ENCODE measurements at places on chromosomes 3 and 15.
A peak's percentile ranks its signal among the peaks of the same experiment; 100 is the strongest.

GRCh38 chr3:48409291-48410201 lies 20.3 kb downstream of the PLXNB1 start:
- no peak for DNase-seq

DNA sequence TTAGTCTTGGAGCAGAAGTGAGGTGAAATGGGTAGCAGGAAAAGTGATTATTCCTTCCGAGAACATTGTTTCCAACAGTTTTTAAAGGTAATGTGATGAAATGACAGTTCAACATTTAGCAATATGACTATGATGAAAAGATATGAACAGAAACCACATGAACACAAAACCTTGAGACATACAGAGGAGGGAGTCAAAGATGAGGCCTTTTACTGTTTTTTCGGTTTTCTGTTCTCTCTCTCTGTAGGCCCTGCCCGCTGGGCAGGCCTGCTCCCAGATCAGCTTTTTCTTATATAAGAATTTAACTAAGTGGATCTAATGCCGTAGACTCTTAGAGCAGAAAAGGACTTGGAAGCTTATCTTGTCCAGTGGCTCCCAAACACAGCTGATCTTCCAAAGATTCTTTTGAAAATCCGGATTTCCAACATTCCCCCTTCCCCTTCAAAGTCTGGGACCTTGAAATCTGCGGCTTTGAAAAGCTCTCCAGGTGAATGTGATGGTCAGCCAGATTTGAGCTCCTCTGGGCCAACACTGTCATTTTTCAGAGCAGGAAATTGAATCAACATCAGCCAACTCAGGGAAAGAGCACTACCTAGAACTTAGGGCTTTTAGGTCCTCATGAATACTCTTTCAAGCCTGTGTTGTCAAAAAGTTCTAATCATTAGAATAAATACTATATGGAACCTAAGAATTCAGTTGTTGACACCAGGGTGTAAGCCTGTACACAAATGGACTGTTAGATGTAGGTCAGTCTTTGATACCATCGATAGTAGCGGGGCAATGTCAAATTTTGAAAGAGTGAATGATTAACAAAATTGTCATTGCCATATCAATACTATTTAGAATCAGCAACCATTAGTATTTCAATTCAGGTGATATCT lies 372.7 kb downstream of the SHQ1 start:
- DNase-seq = no peak

GRCh38 chr3:100396967-100397366 lies 3.9 kb downstream of the TOMM70 start:
- DNase-seq = no peak

DNA sequence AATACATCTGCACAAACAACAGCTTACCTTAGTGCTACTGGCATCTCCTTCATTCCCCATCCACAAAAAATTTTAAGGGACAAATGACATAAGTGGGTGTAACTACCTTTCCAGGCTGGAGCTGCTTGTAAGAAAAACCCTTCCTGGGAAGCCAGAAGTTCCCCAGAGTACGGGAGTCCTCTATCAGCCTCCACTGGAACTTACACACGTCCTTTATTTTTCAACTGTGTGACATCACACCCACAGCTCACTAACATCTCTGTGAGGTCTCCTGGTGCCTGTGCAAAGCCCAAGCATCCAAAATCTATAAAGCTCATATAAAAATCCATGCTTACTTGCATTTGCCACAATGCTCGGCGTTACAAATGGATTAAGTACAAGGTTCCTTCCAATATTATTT lies 27.6 kb downstream of the LRIG1 start:
- DNase-seq = no peak

GRCh38 chr15:74240002-74240568 lies 4.0 kb downstream of the CCDC33 start:
- DNase-seq = peak; percentile 76

GRCh38 chr3:193086681-193087080 lies 154.3 kb upstream of the PLAAT1 start:
- DNase-seq = no peak

- no peak for DNase-seq
Measured at GRCh38 chr15:74336061-74337005, 31.1 kb downstream of the CYP11A1 start.

GRCh38 chr3:28039234-28039633 lies 202.2 kb upstream of the CMC1 start:
- DNase-seq = no peak

GRCh38 chr15:60110909-60111308 lies 106.8 kb downstream of the FOXB1 start:
- no peak for DNase-seq

DNA sequence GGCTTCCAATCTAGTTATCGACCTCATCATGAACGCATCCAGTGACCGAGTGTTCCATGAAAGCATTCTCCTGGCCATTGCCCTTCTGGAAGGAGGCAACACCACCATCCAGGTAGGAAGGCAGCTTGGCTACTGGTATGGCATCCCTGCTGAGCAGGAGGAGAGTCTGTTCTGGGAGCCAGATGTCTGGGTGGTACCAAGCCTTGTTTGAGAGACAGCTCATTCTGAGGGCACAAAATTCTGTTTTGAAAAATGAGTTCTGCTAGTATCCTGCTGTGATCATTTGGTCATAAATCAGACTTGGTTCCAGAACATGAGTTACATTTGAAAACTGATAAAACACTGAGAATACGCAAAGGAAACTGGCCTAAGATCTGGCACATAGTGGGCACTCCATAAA lies 242.1 kb downstream of the ITPR1 start:
- no peak for DNase-seq

DNA sequence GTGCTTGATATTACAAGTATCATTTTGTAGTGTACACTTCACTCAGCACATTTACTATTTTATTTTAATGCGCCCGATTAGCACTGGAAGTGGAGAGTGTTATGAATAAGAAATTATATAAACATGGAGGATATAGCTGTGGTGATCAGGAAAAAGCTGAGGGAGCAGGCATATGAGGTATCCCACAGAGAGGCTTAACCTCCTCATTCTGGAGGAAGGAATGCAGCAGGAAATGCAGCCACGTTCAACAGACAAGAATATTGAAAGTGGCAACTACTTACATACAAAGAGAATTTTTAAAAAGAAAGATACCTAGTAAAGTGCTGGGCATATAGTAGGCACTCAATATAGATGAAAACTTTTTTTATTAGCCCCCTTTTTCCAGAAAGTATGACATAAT lies 166.0 kb upstream of the SATB1 start:
- no peak for DNase-seq

- no peak for DNase-seq
Measured at GRCh38 chr3:127049393-127049792, 66.5 kb downstream of the PLXNA1 start.

GRCh38 chr15:60162968-60163355 lies 158.9 kb downstream of the FOXB1 start:
- no peak for DNase-seq

- DNase-seq = no peak
Measured at GRCh38 chr3:52415800-52416199, 29.1 kb downstream of the SEMA3G start.

- DNase-seq = no peak
Measured at GRCh38 chr3:71906976-71907375, 122.0 kb upstream of the PROK2 start.

GRCh38 chr3:79367803-79368202 lies 400.0 kb downstream of the ROBO1 start:
- no peak for DNase-seq

DNA sequence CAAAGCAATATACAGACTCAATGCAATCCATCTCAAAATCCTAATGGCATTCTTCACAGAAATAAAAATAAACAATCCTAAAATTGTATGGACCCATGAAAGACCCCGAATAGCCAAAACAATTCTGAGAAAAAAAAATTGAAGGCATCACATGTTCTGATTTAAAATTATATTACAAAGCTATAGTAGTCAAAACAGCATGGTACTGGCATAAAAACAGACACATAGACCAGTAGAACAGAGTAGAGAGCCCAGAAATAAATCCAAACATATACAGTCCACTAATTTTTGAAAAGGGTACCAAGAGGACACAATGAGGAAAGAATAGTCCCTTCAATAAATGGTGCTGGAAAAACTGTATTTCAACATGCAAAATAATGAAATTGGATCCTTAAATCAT lies 70.4 kb upstream of the THRB start:
- DNase-seq = no peak

DNA sequence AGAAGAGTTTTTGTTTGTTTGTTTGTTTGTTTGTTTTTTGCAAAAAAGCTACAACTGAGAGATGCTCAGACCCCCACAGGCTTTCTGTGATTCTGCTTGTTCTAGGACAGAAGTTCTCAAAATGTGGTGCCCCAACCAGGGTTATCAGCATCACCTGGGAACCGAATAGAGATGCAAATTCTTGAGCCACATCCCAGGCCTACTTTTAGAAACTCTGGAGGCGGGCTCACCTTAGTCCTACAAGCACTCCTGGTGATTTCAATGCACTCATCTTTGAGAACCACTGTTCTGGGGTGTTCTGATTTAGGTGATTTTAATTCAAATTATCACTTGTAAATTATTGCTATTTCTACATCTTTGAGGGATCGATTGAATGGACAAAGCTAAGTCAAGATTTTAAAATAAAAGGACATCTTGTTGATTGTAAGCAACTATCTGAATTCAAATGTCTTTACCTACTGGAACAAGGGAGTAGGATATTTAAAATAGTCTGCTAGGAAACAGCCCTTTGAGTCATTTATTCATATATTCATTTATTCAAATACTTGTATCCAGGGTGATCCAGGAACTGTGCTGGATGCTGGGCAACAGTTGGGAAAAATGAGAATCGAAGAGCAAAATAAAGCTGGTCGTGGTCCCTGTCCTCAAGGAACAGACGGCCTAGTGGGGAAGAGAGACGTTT lies 44.7 kb upstream of the CADPS start:
- DNase-seq = no peak

DNA sequence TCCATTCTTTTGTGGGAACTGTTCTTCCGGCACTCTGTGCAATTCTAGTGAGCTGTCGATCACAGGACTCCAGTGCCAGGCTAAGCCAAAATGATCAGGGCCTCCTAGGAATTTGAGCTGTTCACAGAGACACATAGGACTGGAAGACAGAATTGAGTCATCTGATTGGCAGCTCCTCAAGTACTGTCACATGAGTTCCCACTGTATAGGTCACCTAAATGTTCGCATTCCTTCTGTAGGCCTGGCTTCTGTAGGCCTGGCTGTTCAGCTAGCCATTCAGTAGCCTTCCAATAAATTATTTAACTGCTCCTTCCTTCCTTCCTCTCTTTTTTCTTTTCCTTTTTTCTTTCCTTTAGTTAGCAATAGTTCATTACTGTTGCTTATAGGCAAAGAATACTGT lies 4.3 kb downstream of the PROS1 start:
- peak; percentile 33 for DNase-seq

DNA sequence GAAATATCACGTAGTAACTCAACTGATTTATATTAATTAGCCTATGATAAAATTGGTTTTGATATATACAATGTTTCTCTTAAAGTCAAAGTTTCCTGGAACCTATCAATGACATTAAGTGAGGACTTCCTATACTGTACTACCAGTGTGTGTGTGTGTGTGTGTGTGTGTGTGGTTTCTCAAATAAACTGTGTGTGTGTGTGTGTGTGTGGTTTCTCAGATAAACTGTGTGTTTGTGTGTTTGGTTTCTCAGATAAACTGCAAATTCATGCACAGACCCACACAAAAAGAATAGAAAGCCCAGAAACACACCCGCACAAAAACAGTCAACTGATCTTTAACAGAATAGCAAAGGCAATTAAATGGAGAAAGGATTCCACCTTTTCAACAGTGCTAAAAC lies 14.5 kb upstream of the WDR5B start:
- no peak for DNase-seq

- DNase-seq = no peak
Measured at GRCh38 chr3:114460459-114460858, 166.6 kb downstream of the TIGIT start.

GRCh38 chr3:177441813-177442646 lies 244.7 kb upstream of the TBL1XR1 start:
- DNase-seq = no peak

DNA sequence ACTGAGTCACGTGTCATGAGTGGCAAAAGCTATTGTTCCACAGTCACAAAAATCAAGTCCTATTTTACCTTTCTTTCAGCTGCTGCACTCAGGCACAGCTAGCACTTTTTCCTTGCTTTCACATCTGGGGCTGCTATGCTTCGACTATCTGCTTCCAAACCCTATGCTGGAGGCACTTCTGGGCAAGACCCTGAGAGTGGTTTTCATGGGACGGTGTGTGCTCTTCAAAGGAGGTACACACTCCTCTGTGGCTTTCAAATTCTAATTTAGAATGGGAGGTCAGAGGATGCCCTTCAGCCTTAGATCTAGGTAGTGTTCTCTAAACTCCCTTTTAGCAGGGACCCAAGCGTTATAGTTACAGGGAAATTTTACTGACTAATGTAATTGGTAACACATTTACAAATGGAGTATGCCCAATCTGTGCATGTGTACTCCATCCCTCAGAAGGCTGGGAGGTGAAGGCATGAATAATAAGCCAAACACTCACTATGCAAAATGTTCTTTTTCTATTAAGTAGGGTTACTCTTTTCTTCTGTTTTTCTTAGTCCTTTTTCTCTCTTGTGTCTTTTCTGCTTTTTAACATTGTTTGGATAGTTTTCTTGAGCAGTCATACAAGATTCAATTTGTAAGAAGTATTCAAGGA lies 188.3 kb downstream of the LSAMP start:
- DNase-seq = no peak

GRCh38 chr3:195164573-195165264 lies 106.2 kb downstream of the XXYLT1 start:
- no peak for DNase-seq

- no peak for DNase-seq
Measured at GRCh38 chr15:56732886-56733135, 498 bp downstream of the ZNF280D start.

DNA sequence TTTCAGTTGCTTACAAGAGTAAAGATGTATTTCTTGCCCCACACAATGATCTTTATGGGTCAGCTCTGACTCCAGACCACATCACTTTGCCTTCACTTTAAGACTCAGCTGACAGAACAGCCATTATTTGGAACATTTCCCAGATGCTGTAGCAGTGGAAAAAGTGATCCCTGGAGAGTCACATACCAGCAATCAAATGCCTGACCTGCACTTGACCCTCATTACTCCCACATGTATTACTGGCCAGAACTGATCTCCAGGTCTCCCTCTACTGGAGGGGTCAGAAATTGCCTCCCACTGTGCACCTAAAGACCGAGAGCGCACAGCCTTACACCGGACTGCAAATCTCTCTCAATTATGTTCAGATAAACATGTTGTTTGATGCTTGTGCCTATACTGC lies 88.6 kb upstream of the ZNF385D start:
- peak; percentile 80 for DNase-seq

- no peak for DNase-seq
Measured at GRCh38 chr3:121735047-121735696, 14.4 kb downstream of the GOLGB1 start.

DNA sequence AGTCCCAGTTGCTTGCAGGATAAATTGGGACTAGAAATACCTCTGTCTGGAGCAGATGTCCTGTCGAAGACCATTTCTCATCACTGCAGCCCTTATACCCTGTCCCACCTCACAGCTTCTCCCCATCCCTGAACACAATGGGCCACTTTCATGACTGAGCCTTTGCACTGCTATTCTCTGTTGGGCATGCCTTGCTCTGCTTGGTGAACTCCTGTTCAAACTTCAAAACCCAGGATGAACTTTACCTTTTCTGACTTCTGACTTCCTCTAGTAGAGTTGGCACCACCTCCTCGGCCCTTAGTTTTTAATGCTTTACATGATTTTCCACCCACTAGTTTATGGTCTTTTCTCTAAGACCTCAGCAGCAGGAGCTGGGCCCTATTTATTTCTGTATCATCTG lies 48.4 kb downstream of the ST6GAL1 start:
- no peak for DNase-seq
